ENCODE measurements at places on chromosomes 7 and 10. TPM values are rescaled to one million over a fixed set of nuclear protein-coding genes. Genes with fewer than 3 reads are reported as not detected.
A peak's percentile ranks its signal among the peaks of the same experiment; 100 is the strongest.

GRCh38 chr7:104410742-104411141 is 82.3 kb downstream of the LHFPL3 start:
- DNase-seq: no peak

GRCh38 chr7:33799766-33800165 is 105.6 kb upstream of the BMPER start:
- no peak for DNase-seq

C7orf57 gene
- 0.11 TPM for total RNA-seq

PPP1R9A gene
- 9.3 TPM for total RNA-seq

RTKN2 gene
- 0.49 TPM for total RNA-seq

GRCh38 chr10:61211468-61211867 is 241.7 kb downstream of the TMEM26 start:
- DNase-seq: no peak

HMX3 gene
- not detected for total RNA-seq

DNA sequence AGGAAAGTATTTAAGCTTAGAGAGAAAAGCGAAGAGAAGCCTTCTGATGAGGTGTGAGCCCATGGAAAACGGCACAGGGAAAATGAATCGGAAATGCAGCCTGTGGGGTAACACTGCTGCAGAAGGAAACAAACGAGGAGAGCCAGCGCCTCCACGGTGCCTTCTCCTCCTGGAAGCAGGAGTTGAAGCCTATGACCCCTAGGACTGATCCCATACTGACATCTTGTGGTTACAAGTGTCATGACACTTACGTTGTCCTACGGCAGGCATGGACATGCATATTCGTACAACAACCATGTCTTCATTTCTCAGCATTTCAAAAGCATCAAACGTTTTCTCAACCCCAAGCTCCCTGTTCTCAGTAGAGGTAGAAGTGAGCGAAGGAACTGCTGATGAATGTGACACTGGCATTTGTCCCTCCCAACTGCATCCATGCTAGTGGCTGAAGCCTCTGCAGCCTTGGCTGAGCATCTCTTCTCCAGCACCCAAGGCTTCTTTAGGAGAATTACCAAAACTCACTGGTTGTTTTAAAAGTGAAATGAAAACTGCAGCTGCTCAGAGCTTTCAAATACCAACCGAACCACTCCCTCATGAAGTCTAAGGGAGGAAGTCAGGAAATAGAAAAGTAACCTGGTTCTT is 160.2 kb downstream of the JAZF1 start:
- peak; percentile 43 for DNase-seq

DNA sequence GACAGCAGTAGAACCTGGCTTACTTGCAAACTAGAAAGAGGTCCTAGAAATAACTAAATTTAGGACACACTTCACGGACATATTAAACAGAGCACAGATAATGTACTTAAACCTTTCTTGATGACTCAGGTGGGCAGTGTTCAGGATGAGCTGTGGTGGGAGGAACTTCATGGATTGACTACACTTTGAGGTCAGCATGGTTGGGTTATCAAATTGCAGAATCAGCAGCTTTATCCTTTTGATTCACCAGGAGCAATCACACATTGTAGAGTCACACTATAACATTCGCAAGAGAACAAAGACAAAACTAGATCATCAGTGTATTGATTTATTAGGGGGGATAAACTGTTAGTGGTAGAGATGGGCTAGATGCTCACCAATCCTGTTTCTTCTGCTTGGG is 38.6 kb upstream of the AGK start:
- no peak for DNase-seq

UBE2H gene
- 83.2 TPM for total RNA-seq

GRCh38 chr7:133940368-133940767 is 186.8 kb upstream of the LRGUK start:
- no peak for DNase-seq

SHTN1 gene
- 3.2 TPM for total RNA-seq

- DNase-seq: no peak
Measured at GRCh38 chr10:94180576-94180975, 182.2 kb downstream of the NOC3L start.

RAB19 gene
- total RNA-seq: 0.33 TPM

PRR15 gene
- 3.2 TPM for total RNA-seq

- peak; percentile 44 for DNase-seq
Measured at GRCh38 chr10:96339956-96340904, 18.6 kb downstream of the OPALIN start.

- peak; percentile 91 for DNase-seq
Measured at GRCh38 chr7:38215735-38216670, 38.0 kb downstream of the STARD3NL start.

- DNase-seq: no peak
Measured at GRCh38 chr10:119296703-119297102, 89.3 kb downstream of the GRK5 start.

DNA sequence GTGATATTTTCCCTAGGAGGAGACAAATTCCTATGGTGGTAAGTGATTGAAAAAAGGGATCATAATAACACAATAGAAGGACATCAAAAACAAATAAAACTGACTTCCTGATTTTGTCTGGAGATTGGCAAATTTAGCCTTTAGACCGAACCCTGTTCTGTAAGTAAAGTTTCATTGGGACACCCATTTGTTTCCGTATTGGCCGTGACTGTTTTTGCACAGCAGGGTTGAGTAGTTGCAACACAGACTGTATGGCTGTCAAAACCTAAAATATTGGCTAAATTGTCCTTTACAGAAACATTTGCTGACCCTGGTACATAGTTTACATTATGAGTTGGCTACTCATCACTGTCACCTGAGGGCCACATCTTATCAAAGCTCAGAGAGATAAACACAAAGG is 168.6 kb downstream of the PRKCQ start:
- no peak for DNase-seq

GRCh38 chr7:29330136-29330535 is 135.6 kb downstream of the CHN2 start:
- DNase-seq: no peak

TNS3 gene
- total RNA-seq: 15.8 TPM

DNA sequence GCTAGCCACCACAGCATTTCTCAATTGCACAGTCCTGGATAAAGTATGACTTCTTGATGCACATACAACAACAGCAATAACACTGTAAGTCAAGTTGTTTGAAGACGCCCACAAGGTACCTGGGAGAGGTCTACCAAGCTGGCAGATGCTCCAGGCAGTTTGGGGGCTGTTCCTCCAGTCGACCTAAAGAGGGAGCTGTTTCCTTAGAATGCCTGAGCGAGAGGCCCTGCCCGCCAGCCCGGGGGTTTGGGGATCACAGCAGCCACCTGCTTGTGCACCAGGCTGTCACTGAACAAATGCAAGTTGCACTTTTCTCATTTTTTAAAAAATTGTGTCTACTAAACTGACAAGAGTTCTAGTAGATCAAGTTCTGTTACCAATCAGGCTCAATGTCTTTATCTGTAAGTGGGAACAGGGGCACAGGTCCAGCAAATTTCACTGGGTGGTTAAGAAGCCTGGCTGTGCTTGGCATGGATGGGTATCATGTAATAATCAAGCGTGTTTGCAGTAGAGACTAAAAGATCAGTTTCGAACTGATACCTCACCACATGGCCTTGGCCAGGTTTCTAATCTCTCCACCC is 193.8 kb upstream of the ADO start:
- no peak for DNase-seq

Measured in pulmonary artery endothelial cell (primary cell).